NCI-H446 treated with DMSO at 0.1 percent for 48 hours (cell line): ENCODE measurements at places on chromosomes 5 and 9.

GRCh38 chr5:101278011-101278687 lies 375.1 kb upstream of the ST8SIA4 start:
- no peak for DNase-seq

DNA sequence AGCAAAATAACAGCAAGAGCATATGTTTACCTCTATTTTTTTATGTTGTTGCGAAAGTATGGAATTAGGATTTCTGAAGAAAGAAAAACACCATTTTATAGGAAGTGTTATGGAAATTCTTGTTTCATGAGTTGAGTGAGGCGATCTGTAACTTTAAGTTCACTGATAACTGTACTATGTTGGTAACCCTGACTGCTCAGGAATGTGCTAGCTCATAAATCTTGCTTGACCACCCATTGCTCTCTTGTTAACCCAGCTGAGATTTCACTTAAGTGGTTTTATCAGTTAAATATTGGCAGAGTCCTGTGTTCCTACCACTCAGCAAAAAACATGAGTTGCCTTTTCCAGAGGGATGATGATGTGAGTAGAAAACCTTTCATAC lies 91.1 kb upstream of the STARD4 start:
- no peak for DNase-seq

GRCh38 chr5:160287378-160288051 lies 24.8 kb downstream of the CCNJL start:
- DNase-seq, result no peak

GRCh38 chr9:112028242-112029221 lies 131.9 kb downstream of the UGCG start:
- DNase-seq, result no peak

DNA sequence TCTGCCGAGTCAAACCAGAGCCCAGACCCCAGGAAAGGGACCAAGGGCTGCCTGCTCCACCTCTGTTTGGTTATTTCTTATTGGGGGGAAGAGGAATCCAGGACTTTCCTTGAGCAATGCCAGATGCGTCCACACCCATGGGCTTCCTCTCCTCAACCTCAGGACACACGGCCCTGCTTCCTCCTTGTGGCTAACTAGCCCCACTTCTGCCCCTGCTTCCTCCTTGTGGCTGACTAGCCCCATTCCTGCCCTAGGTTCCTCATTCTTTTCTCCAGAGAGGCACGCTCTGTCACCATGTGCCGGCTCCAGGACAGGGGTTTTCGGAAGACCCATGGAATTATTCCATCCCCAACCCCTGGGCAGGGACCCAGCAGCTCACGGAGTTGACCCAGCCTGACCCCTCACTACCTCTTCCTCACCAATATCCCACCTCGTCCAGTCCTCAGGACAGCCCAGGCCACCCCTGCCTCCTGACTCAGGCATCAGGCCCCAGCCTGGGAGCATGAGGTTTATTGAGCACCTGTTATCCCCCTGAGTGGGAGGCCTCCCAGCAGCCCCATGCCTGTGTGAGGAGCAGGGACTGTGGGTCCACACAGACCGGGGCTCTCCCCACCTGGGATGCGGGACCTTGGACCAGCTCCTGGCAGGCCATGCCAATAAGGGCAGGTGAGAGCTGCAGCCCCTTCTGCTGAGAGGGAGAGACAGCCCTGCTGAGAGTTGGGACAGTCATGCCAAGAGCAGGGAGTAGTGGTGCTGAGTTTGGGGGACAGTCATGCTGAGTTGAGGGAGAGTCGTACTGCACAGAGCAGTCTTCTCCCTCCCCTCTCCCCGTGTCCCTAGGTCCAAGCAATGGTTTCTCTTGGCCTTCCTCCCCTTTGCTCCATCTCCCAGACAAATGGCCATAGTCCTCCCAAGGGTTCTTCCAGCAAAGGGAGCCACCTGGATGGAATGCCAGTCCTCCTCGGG lies 11.8 kb upstream of the FCN1 start:
- DNase-seq, result no peak

DNA sequence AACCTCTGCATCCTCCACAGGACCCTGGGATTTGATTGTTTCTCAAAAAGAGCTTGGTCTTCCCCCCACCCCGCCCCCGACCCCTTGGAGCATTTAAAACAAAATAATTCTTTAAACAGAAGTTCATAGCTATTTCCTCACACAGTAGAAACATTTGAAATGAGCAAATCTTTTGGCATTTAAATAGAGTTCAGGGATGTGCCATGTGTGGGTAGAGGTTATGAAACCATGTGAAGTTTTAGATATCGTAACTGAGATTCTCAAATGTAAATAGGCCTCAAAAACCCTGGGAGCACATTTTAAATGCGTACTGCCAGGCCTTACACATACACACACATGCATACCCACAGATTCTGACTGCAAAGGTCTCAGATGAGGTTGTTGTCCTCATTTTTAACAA lies 66.5 kb downstream of the EPB41L4B start:
- no peak for DNase-seq

DNA sequence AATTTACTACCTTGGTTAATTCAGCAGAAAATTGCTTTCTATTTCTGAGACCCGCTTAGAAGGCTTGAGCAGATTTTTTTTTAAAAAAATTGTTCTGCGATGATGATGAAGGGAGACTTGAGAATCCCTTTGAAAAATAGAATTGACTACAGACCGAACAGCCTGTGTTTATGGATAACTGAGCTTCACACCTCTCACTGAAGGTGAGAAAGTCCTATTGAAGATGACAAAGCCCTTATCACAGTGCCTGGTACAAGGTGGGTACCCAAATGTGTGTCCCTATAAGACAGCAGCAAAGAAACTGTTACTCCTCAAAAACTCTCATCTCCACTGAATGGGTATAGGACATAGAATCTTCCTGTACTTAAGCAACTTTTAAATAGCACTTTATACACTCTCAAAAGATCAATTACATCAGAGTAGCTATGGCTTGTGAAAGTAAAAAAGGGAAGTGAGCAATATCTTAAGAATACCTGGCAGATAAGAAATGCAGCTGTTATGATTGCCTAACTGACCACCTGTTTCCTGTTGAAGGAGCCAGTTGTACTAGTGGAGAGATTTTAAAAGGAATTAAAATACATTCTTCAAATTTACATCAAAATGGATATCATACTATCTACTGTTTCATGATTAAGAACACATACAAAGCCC lies 419.7 kb downstream of the CHSY3 start:
- DNase-seq, result no peak

DNA sequence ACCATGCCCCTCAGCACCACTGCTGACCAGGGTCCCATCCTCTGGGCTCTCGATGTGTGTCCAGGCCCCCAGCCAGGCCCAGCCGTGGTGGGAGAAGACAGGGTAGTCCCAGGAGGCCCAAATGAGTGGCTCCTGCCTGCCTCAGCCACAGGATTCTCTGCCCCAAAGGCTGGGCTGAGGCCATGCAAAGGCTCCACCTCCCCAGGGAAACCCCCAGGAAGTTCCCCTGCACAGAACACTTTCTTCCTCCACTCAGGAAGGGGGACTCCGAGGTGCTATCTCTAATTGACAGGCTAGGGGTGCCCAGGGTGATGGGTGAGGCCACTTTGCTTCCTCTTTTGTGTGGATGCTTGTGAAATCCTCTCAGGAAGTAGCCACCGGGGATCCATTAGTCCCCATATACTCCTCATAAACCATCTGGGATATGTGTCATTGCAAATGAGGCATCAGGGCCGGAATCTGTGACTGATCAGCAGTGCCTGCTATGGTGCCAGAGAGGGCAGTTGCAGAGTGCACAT lies 23.1 kb upstream of the TDRD7 start:
- no peak for DNase-seq

DNA sequence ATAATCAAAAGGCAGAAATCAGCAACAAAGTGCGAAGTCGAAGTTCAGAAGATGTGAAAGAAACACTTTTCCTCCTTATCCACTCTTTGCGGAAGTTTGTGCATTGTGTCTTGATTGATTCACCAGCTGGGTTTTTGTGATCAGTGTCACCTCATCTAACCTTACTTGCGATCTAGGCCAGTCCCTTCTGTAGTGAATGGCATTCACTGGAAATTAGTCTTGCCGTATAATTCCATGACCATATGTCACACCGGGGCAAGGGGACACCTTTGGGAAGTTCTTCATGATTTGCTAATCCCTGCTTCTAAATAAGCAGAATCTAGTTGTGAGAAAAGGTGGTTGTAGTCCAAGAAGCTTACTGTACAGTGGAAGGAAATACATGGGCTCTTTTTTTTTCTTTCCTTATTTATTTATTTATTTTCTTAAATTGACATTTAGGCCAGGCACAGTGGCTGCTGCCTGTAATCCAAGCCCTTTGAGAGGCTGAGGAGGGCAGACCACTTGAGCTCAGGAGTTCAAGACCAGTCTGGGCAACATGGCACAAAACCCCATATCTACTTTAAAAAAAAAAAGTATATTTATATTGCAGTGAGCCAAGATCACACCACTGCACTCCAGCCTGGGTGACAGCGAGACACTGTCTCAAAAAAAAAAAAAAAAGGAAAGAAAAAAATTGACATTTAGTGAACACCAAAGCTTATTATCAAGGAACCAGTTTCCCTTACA lies 7.8 kb downstream of the RAI14 start:
- no peak for DNase-seq

DNA sequence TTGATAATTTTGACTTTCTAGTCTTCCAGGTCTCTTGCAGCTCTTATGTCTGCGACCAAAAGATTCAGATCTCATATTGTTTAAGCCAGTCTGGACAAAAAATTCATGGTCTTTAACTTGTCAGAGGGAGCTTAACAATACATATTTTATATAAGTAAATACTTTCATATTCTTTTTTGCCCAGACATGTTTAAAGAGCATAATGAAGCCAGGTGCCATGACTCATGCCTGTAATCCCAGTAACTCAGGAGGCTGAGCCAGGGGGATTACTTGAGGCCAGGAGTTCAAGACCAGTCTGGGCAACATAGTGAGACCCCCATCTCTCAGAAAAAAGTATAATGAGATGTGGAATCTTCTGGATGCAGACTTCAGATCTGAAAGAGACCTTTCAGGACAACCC lies 69.8 kb downstream of the JMY start:
- DNase-seq, result no peak

GRCh38 chr5:104564530-104564929 lies 1001.9 kb upstream of the NUDT12 start:
- DNase-seq, result no peak

- DNase-seq, result no peak
Observed at GRCh38 chr9:136622538-136622948, 40.2 kb upstream of the EGFL7 start.

DNA sequence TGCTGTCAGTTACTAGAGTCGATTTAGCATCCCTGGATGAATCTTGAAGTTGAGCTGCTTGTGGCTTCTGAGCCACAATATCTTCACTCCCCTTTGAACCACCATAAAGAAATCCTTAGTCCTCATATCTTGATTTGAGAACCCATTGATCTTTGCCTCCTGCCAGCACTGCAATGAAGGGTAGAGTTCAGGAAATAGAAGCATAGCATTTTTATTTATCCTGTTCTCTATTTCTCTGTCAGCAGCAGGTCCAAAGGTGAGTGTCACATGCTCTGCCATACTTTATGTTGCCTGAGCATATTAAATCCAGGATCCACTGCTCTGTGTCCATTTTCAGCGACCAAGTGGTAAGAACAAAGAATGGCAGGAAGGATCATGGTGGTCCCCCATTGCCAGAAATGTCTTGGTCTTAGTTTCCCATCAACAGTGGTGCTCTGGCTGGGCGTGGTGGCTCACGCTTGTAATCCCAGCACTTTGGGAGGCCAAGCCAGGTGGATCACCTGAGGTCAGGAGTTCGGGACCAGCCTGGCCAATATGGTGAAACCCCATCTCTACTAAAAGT lies 80.2 kb upstream of the PANK3 start:
- DNase-seq, result no peak

- DNase-seq, result no peak
Observed at GRCh38 chr5:178240341-178240741, 7.7 kb upstream of the PHYKPL start.

DNA sequence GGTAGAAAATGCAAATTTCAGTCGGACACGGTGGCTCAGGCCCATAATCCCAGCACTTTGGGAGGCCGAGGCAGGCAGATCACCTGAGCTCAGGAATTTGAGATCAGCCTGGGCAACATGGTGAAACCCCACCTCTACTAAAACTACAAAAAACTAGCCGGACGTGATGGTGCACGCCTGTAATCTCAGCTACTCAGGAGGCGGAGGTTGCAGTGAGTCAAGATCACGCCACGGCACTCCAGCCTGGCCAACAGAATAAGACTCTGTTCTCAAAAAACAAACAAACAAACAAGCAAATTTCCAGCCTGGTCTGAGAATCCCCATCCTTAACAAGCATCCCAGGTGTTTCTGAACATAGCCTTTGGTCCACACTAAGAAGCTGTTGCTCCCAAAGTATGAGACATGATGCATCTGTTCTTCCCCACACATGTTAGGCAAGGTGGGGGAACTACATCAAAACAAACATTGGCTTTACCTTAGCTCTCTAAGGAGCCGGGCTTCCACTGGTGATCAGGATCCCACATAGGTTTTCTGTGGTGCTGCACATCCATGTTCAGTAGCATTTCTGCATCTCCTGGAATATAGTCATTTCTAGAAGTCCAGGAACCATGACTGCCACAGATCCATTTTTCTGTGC lies 92.5 kb upstream of the DMRT1 start:
- DNase-seq, result no peak

- peak; percentile 81 for DNase-seq
Observed at GRCh38 chr5:172417983-172418630, 36.2 kb downstream of the SH3PXD2B start.

DNA sequence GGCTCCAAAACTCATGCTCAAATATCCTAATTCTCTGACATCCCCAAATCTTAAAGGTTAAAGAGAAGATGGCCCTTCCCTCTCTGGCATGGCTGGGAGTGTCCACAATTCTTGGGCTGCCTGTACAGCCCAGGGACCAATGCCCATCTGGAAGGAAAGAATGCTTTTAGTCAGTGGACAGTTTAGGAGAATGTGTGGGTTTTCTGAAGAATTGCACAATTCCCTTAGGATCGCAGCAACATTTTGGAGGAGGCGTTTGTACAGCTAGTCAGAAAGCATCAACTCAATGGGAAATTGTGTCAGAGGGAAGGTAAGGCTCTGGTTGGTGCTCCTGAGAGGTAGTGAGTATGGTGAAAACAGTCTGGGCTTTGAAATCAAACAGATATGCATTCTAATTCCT lies 15.0 kb downstream of the FAM193B start:
- no peak for DNase-seq

GRCh38 chr5:171272996-171273970 lies 35.8 kb upstream of the TLX3 start:
- no peak for DNase-seq
